Renal pelvis (tissue), 12 donors: ENCODE measurements at places on chromosomes 3 and 15. TPM values are rescaled to one million over a fixed set of nuclear protein-coding genes. Genes with fewer than 3 reads are reported as not detected.

Gene ABTB1
- 28.2 TPM for polyA plus RNA-seq

Gene TLR9
- 0.28 TPM for polyA plus RNA-seq

Gene ETFA
- polyA plus RNA-seq: 160 TPM

GRCh38 chr3:9552252-9552999, 1.2 kb downstream of the LHFPL4 start:
- DNase-seq: peak; percentile 78

GRCh38 chr15:31522028-31522427, 195.4 kb downstream of the KLF13 start:
- no peak for DNase-seq

GRCh38 chr3:185460719-185461350, 38.0 kb downstream of the TMEM41A start:
- DNase-seq: no peak

DNA sequence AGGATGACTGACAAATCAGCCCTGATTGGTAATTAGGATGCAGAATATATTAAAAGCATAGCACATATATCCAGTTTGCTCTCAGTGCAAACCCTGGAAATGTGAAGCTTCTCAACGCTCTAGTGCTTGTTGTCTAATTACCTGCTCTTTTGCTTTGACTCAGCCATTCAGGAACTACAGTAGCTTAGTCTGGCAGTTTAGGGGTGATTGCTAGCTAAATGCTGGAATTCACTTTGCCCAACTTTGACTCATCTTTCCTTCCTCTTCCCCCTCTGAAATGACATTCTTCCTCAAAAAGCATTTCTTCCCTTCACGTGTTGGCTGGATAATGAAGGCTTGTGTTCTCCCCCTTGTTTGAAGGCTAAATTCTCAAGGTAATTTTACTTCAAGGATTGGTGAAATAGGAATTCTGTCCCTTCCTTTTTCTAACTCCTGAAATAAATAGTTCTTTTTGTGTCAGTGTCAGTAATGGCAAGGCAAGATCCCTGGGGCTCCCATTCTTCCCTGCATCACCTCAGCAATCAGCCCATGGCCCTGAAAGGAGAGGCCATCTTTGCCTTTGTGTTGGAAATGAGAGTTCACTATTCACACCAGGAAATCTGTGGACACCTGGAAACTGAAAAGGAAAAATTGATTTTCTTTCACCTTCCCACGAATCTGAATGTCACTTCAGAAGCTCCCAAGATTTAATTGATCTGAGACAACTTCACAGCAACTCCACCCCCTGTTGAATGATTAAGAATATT, 103.6 kb downstream of the ECT2 start:
- DNase-seq: no peak

DNA sequence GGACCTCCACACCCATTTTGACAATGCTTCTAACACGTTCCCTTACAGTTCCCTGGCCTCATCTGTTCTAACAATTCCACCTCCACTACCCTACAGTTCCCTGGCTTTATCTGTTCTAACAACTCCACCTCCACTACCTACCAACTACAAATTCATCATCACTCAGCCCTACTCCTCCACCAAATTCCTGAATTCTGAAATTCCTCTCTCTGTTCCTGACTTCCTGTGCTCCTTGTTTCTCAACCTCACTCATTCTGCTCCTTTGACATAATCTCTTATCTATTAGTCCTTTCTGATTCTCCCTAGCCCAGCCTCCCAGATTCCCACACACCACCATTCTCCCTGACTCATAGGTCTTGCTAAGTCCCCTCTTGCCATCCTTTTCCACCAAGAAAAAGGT, 22.5 kb downstream of the UPK1B start:
- no peak for DNase-seq

GRCh38 chr3:11480663-11481298, 162.9 kb downstream of the VGLL4 start:
- no peak for DNase-seq

- no peak for DNase-seq
These were observed 26.9 kb upstream of the MTMR14 start for GRCh38 chr3:9622438-9622837.

DNA sequence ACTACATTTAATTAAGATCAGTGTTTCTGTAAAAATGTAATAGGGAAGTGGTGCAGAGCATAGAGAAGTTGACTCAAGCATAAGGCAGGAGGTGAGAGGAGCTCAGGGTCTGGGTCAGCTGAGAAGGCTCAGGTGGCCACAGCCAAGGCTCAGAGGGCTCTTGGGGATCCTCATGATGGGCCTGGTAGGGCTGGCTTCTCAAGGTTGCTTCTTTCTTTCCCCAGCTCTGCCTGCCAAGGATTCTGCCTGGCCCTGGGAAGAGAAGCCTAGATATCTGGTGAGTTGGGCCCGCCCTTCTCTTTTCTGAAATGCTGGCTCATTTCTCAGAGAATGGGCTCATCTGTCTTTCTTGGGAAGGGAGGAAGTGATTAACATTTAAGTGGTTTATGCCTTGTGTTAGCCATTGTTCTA, 6.5 kb downstream of the ZNF589 start:
- DNase-seq: no peak

GRCh38 chr3:61141697-61142096, 109.6 kb downstream of the FHIT start:
- no peak for DNase-seq

GRCh38 chr3:17747174-17747889, 4.9 kb upstream of the TBC1D5 start:
- DNase-seq: no peak

- DNase-seq: peak; percentile 41
These were observed 631 bp upstream of the CNBP start for GRCh38 chr3:129184396-129184657.
